Esophagus mucosa (tissue), 1 donor: ENCODE measurements at places on chromosomes 3 and 15.

DNA sequence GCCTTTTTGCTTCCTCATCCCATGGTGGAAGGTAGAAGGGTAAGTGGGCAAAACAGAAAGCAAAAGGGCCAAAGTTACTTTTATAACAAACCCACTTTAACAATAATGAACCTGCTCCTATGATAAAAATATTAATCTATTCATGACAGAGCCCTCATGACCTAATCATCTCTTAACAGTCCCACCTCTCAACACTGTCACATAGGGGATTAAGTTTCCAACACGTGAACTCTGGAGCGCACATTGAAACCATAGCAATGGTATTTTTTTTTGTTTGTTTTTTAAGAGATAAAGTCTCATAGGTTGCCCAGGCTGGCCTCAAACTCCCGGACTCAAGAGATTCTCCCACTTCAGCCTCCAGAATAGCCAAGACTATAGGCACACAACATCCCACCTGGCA, 30.7 kb downstream of the KATNBL1 start:
- ATAC-seq = no peak

DNA sequence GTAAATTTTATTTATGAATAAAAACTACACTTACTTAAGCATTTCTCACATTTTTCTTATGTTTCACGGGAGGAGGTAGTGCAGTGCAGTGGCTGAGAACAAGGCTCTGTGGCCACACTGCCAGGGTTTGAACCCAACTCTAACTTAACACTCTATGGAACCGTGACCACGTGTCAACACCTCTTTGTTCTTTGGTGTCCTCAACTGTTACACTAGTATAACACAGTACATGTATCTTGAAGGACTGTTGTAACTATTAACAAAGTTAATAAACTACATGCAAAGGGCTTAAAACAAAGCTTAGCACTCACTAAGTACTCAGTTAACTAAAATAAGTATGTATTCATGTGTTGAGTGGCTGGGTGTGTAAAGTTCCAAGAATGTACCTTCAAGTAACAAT, 19.5 kb downstream of the CD47 start:
- no peak for ATAC-seq

DNA sequence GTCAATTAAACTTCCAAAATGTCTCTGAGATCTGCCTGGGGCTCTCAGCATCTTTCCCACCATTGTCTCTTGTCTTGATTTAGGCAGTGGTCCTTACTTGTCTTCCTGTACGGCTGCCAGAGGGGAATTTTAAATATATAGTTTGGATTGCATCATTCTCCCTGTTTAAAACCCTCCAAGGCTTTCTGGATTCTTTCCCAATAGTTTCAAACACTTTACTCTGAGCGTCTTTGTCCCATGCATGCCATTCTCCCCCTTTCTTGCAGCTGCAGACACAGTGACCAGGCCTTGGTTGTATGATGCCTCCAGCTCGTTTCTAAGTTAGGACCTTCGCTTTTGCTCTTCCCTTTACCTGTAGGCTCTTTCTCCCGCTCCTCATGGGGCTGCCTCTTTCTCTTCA, 323.3 kb upstream of the CTNNB1 start:
- ATAC-seq = no peak

DNA sequence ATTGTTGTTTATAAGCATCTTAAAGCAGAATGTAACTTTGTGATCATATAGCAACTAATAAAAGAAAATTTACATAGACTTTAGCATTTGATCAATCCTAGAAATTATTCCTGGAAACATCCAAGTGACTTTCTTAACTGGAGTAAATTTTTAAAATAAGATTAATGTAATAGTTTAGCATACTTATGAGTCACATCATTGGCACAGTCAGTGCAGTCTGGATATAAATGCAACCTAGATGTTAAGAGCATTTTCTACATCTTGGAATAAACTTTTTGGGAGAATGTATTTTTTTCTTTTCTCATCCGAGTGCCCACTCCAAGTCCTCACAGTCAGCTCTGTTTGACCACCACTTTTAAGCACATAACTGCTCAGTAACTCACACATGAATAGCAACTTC, 324.6 kb upstream of the PLSCR5 start:
- no peak for ATAC-seq

- ATAC-seq = no peak
Measured at GRCh38 chr3:462851-463250, 266.3 kb downstream of the CHL1 start.

DNA sequence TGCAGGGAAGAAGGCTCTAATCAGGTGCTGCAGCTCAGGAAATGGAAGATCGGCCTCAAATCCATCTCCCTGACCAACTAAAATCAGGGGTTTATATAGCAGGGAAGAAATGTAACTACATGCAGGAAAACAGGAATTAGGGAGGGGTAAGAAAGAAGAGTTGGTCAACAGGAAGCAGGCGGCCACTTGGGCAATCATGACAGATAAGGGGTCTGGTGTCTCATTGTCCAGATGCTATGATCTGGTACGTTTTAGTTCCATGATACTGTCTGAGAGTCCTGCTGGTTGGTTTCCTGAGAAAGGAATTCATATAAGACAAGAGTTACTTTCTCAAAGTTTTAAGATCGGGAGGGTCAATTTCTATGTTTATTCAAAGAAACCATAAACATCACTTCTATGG, 24.2 kb downstream of the KATNBL1 start:
- no peak for ATAC-seq
